ENCODE measurements at places on chromosomes 11 and 22.

DNA sequence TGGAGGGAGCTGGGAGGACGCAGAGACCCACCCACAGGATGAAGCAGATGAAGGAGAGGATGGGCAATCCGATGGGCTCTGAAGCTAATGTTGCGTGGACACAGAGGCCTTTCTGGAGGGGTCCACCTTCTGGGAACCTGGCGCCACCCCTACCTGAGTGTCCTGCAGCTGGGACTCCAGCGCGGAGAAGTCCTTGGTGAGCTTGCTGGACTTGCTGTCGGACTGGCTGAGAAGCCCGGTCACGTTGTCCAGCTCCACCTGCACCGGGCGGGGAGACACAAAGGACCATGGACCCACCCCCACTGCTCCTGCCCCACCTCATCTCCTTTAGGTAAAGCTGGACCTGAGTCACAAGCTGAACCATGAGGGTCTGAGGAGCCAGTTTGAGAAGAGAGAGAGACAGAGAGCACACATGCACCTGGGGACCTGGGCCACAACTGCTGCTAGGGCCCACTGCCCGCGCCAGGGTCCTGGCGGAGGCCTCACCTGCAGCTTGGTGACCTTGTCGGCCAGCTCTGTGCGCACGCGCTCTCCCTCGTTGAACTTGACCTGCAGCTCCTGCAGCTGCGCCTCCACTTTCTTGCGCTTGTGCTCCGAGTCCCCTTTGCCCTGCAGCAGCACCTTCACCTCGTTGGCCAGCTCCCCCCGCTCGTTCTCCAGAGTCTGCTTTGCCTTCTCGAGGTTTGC lies 40.8 kb downstream of the APOL1 start:
- no peak for DNase-seq

DNA sequence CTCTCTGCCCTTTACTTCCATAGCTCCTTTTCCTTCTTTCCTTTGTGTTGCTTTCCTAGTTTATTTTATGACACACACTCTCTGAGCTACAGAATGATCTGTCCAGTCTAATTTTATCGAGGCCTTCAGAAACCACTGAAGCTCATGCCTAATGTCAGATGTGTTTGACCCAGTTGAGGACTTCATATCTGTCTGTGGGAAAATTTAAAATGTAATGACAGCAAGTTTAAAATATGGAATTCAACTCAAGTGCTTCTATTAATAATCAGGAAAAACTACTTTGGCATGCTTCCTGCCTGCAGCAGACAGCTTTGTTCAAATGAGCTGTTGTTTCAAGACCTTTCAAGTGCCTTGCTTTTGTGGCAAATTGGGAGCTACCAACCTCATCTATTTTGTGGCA lies 261.8 kb upstream of the MTNR1B start:
- no peak for DNase-seq

GRCh38 chr11:10426475-10426874 lies 28.6 kb upstream of the AMPD3 start:
- DNase-seq, result no peak

DNA sequence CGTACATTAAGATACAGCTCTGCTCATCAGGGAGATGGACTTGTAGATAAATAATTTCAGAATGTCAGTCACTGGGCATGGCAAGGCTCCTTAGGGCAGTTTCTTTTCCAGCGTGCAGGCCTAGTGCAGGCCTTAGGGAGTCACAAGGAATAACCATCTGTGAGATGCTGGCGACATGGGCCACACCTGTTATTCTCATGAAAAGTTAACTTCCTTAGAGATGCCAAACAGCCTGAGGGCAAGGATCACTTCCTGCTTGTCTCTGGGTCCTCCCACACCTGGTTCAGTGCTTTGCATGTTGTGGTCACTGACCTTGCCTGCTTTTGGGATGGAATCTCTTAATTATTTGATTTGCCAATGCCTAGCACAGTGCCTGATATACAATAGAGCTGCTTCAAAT lies 70.6 kb downstream of the ST3GAL4 start:
- DNase-seq, result no peak

GRCh38 chr11:8332891-8333290 lies 69.2 kb upstream of the LMO1 start:
- DNase-seq, result no peak

DNA sequence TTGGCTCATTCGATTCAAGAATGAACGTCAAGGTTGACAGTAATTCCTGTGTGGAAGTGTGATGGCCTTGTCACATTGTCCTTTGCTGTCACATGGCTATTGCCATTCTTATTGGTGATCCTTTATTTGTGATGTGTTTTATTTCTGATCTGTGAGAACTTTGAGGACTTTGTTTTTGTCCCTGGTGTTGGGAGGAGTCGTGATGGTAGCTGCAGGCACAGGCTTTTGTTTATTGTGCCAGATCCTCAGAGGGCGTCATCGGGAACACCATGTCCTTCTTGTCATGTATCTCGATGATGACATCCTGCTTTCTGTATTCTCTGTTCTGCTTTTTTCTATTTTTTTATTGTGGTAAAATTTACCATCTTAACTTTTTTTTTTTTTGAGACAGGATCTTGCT lies 5.6 kb downstream of the PICK1 start:
- DNase-seq, result no peak

GRCh38 chr22:31474743-31475142 lies 14.9 kb downstream of the EIF4ENIF1 start:
- DNase-seq, result no peak

DNA sequence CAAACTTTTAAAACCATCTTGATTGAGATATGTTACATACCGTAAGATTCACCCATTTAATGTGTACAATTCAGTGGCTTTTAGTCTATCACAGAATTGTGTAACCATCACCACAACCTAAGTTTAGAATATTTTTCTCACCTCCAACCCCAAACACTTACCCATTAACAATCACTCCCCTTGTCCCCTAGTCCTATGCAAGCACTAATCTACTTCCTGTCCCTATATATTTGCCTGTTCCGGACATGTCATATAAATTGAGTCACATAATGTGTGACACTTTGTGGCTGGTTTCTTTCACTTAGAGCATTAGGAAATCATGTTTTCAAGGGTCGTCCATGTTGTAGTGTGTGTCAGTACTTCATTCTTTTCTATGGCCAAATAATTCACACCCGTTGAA lies 38.8 kb downstream of the RASSF10 start:
- no peak for DNase-seq

GRCh38 chr22:17606496-17606895 lies 22.1 kb downstream of the ATP6V1E1 start:
- DNase-seq, result no peak

GRCh38 chr11:66818231-66818955 lies 24.8 kb upstream of the RCE1 start:
- DNase-seq, result no peak

DNA sequence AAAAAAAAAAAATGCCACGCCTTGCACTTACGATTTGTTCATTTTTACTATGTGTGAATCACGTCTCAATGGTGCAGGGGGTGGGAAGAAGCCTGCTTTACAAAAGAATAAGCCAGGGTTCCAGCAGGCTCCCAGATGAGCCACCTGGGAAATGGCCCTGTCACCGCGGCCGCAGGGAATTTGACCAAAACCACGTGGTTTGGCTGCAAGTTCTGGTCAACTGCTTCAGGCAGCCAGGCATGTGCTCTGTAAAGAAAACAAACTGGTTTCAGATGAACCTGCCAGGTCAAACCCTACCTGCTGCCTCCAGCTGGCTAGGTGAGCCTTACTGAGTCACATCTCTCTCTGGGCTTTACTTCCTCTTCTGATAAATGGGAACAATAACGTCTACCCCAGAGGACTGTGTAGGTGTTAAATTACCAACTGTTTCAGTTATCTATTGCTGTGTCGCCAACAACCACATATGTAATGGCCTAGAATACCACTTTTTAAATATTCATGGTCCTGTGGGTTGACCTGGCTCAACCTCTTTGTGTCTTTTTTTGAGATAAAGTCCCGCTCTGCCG lies 30.5 kb upstream of the GCAT start:
- DNase-seq, result no peak

- no peak for DNase-seq
These were observed 508 bp upstream of the FLI1 start for GRCh38 chr11:128693416-128693712.

DNA sequence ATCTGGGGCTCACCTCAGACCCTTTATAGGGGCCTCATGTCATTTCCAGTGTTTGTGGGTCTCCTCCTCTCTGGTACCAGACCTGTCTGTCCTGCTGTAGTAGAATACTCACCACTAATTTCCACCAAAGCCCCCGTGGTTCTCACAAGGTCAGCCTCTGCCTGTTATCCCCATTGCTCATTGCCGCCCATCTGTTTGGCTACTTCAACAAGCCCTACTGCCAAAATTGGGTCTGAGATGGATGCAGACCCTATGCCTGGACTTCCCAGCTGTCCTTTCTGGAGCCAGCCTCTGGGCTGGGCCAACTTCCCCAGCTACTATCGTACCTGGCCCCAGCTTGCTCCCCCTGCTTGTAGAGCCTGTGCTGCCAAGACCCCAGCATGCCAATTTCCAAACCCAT lies 152.1 kb upstream of the ISX start:
- DNase-seq, result no peak

- DNase-seq, result no peak
These were observed 81.7 kb downstream of the C11orf91 start for GRCh38 chr11:33618956-33619355.

- no peak for DNase-seq
These were observed 55.3 kb upstream of the GCAT start for GRCh38 chr22:37752189-37753087.

GRCh38 chr22:36770513-36771231 lies 5.2 kb downstream of the IFT27 start:
- DNase-seq, result no peak

GRCh38 chr11:2838091-2838490 lies 47.5 kb downstream of the CDKN1C start:
- DNase-seq, result no peak

DNA sequence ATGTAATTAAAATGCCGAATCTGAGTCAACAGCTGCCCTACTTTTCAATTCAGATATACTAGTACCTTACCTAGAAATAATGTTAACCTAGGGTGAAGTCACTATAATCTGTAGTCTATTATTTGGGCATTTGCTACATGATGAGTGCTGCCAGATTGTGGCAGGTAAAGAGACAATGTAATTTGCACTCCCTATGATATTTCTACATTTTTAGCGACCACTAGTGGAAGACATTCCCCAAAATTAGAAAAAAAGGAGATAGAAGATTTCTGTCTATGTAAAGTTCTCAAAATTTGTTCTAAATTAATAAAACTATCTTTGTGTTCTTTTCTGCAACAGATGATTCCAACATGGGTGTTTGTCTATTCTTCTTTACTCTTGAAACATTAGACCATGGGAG lies 14.1 kb downstream of the MS4A1 start:
- DNase-seq, result no peak

DNA sequence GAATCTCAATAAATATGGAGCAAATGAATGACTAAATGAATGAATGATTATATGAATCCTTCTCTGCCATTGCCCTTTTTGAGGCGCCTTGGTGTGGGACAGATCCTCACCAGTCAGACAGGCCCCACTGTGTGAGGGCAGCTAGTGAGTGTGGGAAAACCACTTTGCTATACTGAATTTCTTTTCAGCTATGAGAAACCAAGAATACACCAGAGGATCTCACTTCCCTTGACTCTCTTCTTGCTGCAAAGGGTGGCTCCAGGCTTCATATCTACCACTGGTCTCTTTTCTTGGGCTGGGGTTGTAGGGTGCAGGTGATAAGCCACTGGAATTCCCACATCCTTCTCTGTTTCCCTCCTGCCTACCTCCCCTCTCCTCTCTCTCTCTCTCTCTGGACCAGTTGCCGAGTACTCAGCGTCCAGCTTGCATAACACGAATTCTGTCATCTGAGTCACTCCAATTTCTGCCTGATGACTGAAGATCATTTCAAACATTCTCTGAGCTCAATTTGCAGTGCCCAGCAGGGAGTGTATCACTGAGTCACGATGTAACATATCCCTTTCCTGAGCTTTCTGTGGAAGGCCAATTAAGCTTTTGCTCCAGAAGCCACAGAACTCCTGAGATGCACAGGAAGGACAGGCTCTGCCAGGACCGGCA lies 304.3 kb upstream of the NCAM1 start:
- no peak for DNase-seq

DNA sequence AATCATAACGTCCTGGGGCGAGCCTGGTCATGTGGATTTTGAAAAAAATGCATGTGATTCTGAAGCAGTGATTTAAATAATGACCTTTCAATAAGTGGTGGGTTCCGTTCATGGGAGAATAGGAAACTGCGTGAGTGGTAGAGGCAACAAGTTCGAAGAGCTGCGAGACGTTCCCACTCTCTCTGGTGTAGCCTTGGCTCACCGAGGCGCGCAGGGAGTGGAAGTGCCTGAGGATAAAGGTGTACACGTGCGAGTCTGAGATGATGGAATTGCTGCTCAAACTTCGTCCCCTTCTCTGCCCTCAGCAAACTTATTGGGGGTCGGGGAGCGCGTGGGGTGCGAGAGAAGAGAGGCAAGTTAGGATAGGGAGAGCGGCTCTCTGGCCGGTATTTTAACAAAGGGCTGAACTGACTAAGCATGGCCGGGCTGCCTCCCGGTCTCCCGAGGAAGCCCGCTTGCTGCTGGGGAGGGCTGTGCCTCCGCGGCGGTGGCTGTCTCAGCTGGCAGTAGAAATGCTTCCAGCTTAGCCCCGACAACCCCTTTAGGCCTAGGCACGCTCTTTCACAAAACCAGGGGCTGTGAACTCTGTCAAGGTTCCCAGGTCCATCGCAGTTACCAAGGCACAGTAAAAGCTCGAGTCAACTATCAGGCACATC lies 875 bp upstream of the STT3A start:
- DNase-seq, result peak; percentile 56

DNA sequence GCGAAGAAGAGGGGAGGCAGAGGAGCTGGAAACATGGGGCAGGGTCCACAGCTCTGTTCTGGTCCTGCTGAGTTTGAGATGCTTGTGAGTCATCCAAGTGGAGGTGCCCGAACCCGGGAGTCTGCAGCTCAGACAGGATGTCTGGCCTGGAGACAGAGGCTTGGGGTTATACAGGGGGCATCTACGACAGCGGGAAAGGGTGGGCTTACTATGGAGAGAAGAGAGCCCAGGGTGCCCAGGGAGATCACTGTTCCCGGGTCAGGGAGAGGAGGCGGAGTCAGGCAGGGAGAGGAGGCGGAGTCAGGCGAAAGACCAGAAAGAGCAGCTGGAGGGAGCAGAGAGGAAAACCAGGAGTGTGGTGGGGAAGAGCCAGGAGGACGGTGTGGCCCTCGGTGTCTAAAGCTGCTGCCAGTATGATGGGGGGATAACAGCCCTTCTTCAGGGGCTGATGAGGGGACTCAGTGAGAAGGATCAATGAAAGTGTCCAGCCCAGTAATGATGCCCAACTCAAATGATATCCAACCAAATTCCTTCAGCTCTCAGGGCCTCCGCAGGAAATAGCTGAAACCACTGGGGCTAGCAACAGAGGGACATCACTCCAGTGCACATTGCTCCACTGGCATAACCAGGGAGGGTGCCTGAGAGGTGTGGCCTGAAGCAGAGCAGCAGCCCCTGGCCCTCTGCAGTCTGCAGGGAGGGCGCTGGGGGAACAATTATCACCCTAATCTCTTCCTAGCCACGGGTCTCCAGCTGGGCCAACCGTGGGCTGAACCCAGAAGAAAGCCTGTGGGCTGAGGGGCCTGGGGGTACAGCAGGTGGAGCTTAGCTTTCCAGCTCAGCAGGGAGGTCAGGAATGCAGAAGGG lies 2.6 kb upstream of the LTBP3 start:
- no peak for DNase-seq
